ENCODE measurements at places on chromosomes 5 and 9.

DNA sequence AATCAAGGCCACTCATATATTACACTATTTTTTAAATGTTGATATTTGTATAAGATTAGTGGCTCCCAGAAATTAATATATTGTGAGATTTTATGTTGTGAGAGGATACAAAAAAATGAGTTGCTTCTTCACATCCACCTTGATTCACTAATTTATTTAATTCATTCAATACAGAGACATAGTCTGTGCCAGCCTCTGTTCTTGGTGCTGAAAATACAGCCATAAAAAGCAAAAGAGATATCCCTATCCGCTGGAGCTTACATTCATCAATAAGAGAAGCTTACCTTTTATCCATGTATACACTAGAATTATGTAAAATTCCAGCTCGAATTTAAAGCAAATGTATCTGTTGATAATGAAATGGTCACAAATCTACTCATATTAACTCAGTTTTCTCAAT, 92.2 kb upstream of the GABRG2 start:
- no peak for DNase-seq

DNA sequence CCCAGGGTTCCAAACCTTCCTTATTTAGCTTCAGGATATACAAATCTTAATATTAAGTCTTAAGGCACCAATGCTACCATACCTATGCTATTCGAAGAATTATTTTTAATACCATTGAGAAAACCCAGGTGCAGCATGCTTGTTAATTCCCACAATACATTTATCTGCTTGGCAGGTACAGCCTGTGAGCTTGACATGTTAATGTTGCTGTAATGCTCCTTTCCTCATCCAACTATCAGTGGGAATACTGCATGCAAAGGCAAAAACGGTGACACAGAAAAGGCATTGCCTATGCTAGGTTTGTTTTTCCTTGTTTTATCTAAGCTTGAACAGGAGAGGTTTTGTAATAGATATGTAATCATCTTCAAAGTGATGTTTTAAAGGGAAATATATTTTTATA, 135.7 kb upstream of the COX7C start:
- DNase-seq, result no peak

DNA sequence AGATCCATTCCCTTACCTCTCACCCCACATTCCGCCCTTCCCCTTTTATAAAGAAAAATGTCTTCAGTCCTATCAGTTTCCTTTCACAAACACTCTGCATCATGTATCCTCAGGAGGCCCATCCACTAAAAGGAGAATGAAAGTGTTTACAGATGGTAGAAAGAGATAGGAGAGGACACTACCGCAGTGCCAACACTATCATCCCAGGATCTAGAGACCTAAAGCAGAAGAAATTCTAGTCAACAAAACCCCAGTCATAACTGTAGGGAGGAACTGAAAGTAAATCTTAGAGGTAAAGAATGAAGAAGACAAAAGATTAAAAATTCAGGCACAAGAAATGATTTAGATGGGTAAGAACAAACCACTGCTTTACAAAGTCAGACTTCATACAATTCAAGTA, 114.1 kb downstream of the MLLT3 start:
- peak; percentile 54 for DNase-seq

- no peak for DNase-seq
These were observed 23.2 kb downstream of the MTAP start for GRCh38 chr9:21825637-21826036.

DNA sequence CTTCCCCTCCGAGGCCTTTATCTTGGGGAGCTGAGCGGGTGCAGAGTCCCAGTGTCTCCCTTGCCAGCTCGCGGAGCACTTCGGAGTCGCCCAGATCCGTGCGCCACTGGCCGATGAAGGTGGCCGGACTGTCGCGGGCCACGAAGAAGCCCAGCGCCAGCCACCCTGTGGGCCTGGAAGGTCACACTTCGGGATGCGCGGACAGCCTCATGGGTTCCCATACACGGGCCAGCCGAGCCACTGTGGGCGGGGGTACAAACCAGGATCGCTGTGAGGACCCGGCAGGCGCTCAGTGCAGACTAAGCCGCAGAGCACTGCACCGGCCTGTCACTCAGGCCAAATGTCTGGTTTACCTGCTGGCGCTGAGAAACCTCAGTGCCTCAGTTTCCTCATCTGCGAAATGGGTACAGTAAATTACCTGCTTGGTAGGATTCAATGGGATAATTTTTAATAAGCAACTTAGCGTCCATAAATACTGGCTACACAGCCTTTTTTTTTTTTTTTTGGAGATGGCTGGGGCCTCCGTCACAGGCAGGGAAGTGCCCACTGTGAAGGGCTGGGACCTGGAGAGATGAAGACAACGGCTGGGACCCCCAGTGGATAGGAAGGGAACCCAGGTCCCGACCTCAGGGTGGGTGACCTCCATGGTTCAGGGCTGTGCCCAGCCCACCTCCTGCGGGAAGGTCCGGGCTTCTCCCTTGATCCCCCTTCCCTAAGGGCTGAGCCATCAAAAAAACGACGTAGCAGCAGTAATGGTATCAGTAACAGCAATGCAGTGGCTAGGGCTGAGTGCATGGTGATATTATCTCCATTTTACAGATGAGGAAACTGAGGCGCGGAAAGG, 38.7 kb upstream of the CTSV start:
- no peak for DNase-seq

DNA sequence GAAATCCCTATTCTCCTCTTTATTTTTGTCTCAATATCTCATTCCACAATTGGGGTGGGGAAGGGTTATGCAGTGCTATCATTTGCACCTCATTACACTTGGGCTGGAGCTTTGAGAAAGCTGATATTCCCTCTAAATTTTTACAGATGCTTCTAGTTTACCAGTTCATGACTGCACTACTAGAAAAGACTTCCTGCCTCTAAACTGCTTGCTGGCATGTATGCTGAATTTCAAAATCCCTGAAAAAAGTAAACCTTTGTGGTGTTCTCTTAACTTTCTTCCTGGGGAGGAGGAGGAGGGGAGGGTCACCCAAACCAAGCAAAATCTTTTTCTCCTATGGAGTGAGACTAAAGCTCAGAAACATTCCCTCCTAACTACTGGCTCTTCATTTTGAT, 45.1 kb downstream of the BNC2 start:
- no peak for DNase-seq

GRCh38 chr5:1311439-1312055, 16.7 kb upstream of the TERT start:
- DNase-seq, result no peak

DNA sequence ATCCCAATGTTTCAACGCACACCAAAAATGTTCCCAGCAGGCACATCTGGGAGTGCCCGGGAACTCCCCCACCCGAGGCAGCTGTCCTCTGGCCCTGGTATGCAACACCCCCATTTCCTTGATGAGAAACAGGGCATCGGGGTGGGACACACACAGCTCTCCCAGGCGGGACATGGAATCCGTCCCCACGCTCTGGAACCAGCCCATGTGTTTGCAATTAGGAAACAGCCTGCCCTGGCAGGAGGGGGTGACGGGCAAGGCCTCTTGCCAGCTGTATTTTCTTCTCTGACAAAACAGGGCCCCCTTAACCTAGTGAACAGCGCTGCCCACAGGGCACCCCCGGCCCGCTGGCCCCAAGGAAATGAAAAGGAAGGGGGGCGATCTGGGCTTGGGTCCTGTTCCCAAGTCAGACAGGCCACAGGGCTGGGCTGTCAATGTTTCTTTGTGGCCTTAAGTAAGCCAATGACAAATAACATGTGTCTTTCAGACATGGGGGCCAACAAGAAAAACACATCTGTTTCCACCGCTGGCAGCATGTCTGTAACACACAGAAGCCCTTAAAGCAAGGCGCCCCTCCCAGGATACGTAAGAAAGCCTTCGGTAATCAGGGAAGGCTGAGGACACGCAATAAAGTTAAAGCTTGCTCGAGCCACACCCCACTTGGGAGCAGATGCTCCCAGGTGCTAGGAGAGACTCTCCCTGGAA, 125.3 kb downstream of the ROR2 start:
- DNase-seq, result no peak

DNA sequence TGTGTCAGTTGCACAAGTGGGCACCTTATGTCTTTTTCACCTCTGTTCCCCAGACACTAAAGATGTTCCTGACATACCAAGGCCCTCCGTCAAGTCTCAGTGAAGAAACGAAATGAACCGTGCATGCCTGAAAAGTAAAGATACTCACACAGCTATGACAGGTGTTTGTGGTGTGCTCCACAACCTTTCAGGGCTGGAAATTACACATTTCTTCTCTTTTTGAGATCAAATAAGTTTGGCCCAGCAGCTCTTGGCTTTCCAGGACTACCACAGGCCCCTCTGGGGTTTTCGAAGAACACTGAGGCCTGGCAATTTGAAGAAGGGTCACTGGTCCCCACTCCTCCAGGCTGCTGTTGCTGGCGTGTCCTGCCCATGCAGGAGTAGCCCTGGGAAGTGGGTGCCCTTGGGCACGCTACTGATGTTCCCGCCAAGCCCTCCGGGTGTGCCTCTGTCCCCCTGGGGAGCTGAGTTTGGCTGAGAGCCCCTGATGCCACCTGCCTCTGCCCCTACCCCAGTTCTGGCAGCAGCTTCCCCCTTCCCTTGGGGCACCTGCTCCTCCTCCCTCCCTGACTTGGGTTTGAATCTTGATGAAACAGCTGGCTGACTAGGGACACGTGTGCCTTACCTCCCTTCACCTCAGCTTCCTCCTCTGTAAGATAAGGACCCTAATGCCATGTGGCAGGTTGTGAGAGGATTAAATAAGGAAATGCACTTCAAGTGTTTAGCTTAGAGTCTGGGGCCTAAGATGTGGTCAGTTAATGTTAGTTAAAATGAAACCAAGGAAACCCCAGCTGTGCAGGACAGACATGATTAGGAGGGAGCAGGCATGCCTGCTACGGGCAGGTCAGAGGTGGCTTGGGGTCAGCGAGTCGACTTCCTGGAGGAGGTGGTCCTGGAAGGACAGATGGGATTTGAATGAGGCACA, 49.1 kb upstream of the GADD45G start:
- no peak for DNase-seq

DNA sequence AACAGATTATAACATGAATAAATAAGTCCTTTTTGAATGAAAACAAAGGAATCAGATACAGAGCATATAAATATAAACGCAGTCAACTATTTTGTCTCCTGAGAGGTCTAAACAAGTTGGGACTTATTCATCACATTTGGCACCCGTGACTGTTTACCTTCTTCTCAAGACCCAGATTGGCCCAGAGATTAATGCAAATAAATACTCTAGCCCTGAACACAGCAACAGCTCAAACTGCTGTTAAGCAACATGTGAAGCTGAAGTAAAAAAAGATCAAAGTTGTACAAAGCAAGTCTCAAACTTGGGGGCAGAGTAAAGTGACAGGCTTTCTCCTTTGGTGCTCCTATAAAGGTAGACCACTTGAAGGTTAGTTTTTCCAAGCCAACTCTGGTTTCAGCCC, 95.0 kb upstream of the NR5A1 start:
- DNase-seq, result no peak

DNA sequence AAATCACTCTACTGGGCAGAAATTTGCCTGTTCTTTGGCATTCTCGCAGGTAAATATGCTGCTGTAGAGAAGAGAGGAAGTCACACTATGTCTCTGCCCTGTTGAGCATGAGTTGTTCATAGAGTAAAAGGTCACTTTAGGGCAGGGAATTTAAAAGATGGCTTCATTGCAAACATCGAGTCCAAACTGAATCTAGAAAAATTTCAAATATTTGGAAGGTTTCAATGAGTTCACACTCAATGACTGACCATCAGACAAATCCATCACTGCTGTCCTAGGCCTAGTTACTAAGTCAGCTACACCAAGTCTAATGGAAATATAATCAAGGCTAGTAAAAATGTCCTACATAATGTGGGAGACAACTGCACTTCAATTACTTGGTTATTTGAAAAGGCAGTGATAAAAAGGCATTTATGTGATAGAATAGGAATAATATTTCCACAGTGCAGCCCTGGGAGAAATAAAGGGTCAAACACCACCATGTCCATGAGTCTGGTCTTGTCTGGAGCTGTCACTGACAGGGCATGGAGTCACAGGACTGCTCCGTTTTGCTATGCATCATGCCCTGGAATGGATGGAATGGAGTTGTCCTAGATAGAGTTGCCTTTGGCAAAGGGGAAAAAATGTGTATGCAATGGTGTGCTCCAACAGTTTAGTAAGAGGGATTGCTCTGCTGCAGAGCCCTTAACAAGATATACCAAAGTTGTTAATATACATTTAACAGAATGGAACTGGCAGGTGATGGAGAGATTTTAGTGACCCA, 218.5 kb upstream of the DAPK1 start:
- DNase-seq, result no peak

GRCh38 chr9:127081250-127082185, 40.9 kb downstream of the ANGPTL2 start:
- DNase-seq, result no peak

DNA sequence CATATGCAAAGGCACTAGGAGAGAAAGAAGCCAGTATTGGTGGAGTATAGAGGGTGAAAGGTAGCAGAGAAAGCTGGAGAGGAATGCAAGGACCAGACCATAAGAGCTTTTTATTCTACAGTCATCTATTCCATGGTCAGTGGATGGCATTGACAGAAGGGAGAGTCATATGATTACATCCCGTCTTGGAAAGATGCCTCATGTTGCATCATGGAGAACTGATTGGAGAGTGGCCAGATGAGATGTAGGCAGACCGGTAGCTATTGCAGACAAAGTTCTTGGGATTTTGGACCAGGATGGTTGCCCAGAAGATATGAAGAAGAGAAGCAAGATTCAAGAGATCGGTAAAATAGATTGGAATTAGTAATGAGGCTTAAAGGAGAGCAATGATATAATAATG, 260.7 kb downstream of the CHSY3 start:
- no peak for DNase-seq

GRCh38 chr9:16341177-16341576, 529.3 kb downstream of the BNC2 start:
- no peak for DNase-seq

DNA sequence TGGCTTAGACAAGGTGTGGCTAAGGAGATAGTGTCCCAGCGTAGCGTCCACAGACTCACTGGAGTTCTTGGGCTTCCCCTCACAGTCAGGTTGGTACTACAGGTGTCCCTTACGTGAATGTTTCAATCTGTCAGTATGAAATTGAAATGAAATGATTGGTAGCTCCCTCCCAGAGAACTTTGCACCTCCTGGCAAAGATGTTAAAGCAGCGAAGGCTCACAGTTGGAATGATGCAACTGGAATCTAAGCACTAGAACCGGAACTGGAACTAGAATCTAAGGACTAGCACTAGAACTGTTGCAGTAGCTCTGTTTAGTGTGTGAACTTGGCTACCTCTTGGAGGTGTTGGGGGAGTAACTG, 1.1 kb downstream of the SLC31A1 start:
- no peak for DNase-seq

DNA sequence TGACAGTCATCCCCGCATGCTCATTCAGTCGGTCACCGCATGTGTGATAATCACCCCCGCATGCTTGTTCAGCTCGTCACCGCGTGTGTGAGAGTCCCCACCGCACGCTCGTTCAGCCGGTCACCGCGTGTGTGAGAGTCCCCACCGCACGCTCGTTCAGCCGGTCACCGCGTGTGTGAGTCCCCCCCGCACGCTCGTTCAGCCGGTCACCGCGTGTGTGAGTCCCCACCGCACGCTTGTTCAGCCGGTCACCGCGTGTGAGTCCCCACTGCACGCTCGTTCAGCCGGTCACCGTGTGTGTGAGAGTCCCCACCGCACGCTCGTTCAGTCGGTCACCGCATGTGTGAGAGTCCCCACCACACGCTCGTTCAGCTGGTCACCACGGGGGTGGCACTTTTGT, 3.5 kb downstream of the TRAF2 start:
- DNase-seq, result no peak
